ENCODE measurements at places on chromosomes 13 and 19.

DNA sequence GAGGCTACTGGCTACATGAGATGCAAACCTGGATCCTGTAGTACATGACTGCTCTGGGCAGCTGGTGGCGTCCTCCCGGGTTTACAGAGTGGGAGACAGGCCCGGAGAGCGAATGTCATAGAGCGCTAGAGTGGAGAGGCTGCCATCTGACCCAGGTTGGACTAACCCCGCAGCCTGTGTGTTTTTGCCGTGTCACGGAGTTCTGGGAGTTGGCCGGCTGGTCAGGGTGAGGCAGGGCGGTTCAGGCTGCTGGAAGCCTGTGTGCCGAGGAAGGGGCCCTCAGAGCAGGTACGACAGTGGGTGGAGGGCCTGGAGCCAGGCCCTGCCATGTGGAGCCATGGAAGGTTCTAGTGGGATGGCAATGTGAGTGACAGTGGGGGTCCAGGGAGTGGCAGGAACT is 12.5 kb downstream of the CRTC1 start:
- DNase-seq, result no peak

- peak; percentile 33 for DNase-seq
Measured at GRCh38 chr13:111184458-111185401, 69.6 kb downstream of the ARHGEF7 start.

DNA sequence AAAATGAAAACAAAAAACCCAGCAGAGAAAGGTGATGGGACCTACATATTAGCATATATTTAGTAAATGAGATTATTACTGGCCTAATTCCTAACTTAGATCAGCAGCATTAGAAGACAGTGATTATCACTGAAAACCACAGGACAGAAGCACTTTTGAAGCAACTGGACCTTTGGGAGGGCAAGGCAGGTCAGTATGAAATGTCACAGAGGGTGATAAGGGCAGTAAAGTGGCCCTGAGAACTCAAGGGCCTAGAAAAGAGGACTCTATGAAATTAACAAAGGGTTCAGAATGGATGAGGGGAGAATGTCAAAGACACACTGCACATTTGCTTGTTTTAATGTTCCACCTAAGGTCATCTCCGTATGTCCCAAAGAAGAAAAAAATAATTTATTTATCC is 148.7 kb downstream of the VWA8 start:
- DNase-seq, result no peak

GRCh38 chr19:10780368-10780767 is 55.6 kb downstream of the TMED1 start:
- DNase-seq, result no peak

DNA sequence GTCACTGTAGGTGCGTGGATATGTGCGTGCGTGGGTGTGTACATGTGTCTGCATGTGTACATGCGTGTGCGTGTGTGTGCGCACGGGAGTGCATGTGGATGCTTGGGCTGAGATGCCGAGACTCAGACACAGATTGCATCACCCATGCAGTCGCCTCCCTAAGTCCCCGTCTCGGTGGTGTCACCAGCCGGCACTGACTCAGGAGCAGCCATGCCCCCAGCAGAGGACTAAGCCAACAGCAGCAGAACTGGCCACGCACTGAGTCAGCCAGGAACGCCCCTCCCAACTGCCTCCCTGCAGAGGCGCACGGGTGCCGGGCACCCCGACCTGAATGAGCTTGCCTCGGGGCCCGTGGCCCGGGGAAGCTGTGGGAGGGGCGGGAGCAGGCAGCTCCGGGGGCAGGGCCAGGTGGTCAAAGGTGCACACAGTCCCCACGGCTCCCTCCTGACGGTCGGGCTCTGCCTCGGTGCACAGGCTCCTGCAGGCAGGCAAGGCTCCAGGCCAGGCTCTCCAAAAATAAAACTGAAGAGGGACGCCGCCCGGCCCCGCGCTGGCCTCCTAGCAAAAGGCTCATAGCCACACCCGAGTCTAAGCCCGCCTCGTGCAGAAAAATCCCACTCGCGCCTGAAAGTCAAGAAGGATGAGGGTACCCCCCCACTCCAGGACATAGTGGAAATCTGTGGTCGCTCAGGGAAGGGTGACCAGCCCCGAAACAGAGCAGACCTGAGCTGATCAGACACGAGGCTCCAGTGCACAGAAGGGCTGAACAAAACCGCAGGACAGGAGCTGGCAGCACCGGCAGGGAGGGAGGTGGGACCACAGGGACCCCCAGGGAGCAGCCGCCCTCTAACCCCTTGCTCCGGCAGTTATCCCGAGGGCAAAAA is 49.2 kb downstream of the GADD45B start:
- peak; percentile 78 for DNase-seq

DNA sequence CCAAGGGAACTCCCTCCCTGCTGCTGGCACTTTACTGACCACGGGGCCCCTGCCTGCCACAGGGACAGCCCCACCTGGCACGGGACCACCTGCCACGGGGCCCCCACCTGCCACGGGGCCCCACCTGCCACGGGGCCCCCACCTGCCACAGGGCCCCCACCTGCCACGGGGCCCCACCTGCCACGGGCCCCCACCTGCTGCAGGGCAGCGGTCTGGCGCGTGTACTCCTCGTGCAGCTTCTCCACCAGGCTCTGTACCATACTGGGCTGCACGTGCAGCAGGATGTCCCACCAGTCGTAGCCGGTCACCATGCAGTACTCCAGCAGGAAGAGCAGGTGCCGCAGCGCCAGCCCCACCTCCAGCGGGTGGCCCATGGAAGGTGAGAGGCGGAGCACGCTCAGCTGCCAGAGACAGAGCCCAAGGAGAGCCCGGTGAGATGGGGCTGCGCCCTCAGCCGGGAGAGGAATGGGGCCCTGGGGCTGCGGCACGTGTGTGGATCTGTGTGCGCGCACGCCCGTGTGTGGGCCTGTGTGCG is 16.1 kb downstream of the MED16 start:
- no peak for DNase-seq

DNA sequence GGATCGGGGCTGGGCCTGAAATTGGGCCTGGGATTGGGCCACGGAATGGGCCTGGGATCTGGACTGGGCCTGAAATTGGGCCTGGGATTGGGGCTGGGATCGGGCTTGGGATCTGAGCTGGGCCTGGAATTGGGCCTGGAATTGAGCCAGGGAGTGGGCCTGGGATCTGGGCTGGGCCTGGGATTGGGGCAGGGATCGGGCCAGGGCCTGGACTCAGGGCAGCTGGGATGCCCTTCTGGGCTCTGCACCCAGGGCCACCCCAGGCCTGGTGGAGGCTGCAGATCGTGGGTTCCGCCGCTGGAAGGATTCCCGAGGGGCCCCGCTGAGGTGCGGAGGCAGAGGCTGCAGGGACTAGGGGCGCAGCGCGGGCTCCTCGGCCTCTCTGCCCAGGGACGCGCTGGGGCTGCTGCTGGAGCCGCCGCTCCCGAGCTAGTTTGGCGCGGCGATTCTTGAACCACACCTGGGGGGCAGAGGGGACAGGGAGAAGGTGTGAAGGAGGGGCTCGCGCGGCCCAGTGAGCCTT is 1.8 kb downstream of the TPRX1 start:
- no peak for DNase-seq
